Peyer's patch (tissue), 4 donors: ENCODE measurements at places on chromosomes 13 and 19. TPM values are rescaled to one million over a fixed set of nuclear protein-coding genes. Genes with fewer than 3 reads are reported as not detected.
A peak's percentile ranks its signal among the peaks of the same experiment; 100 is the strongest.

DNA sequence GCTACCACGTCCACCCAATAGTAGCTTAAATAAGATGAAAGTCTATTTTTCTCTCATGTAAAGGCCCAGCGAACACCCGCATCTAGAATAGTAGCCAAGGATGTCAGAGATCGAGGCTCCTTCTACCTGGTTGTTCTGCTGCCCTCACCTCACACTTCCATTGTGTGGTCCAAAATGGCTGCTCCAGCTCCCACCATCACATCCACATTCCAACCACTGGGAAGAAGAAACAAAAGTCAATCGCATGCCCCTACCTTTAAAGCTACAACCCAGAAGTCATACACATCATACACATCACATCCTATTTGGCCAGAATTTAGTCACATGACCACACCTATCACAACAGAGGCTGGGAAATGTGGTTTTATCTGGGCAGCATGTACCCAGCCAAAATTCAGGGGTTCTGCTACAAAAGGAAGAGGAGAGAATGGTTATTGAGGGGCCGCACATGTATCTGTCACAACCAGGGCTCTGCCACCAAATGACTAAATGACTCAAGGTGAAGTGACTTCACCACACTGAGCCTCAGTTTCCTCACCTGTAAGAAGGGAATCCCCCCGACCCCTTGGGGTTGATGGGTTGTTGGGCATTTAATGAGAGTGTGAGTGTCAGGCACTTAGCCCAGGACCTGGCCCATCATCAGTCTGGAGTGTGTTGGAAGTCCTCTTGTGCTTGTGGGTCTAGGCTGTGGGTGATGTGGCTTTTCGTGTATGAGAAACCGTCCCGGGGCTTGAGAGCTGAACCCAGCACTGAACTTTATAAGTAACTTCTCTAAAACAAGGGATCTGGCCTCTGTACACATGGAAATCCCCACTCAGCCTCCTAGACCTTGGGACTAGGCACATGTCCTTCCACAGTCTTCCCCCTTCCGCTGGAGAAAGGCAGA, 10.2 kb upstream of the CBLC start:
- no peaks in the 10 kb centered on the region for H3K27me3 ChIP-seq
- H3K27ac ChIP-seq, result no peak overlapping the region
- H3K4me3 ChIP-seq, result no peak overlapping the region
- peaks cover 16% of the 10 kb centered on the region for H3K4me1 ChIP-seq
- no peaks in the 10 kb centered on the region for H3K36me3 ChIP-seq
- no peak for DNase-seq

DNA sequence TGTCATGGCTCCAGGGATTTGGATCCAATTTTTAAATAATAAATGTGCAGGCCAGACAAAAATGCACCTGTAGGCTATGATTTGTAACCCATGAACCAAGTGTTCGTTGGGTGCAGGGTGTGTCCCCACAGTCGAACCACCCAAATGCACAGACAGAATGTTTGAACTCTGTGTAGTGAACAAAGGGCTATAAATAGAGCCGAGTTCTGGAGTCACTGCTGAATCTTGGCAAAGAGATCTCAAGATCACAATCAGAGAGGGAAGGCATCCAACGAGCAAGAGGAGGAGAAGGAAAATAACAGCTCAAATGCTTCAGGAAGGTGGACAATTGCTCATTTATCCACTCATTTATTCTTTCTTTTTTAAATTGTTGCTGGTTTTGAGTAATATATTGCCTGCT, 547.9 kb downstream of the FGF9 start:
- no peaks in the 10 kb centered on the region for H3K4me1 ChIP-seq
- DNase-seq, result no peak
- no peak overlapping the region for H3K4me3 ChIP-seq
- no peak overlapping the region for H3K27ac ChIP-seq

GRCh38 chr19:51796195-51796679, 1.3 kb downstream of the FPR3 start:
- no peaks in the 10 kb centered on the region for H3K27me3 ChIP-seq
- H3K27ac ChIP-seq, result peak overlapping the region; percentile 25
- no peaks in the 10 kb centered on the region for H3K4me1 ChIP-seq
- DNase-seq, result no peak

- no peak overlapping the region for H3K27ac ChIP-seq
- no peaks in the 10 kb centered on the region for H3K27me3 ChIP-seq
- no peaks in the 10 kb centered on the region for H3K36me3 ChIP-seq
- no peak for DNase-seq
- no peak overlapping the region for H3K4me3 ChIP-seq
Observed at GRCh38 chr13:34869696-34870095, 72.4 kb upstream of the NBEA start.

DNA sequence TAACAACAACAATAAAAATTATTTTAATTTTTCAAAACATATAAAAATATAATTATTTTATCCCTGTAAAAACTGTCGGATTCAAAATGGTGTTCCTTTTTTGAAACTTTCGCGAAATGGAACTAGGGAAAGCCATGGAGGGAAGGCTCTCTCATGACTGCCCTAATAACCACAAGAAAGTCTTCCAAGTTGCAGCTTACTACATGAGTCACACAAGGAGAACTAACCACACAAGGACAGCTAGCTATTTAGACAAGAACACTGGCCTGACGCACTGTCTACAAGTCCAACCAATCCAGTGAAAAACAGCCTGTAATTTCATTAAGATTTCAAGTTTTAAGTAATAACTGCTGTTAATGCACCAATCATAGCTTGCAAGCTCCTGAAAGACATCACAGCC, 319.2 kb upstream of the PCDH9 start:
- no peak for DNase-seq
- no peaks in the 10 kb centered on the region for H3K36me3 ChIP-seq
- no peak overlapping the region for H3K27ac ChIP-seq
- no peaks in the 10 kb centered on the region for H3K27me3 ChIP-seq
- no peaks in the 10 kb centered on the region for H3K4me1 ChIP-seq
- H3K4me3 ChIP-seq, result no peak overlapping the region

GRCh38 chr13:98824376-98825160, 72.1 kb upstream of the SLC15A1 start:
- no peak overlapping the region for H3K27ac ChIP-seq
- H3K4me3 ChIP-seq, result no peak overlapping the region
- no peaks in the 10 kb centered on the region for H3K27me3 ChIP-seq

GRCh38 chr19:24033963-24034342, 53.0 kb upstream of the ZNF254 start:
- H3K36me3 ChIP-seq, result no peaks in the 10 kb centered on the region
- peak; percentile 37 for DNase-seq
- peaks cover 32% of the 10 kb centered on the region for H3K4me1 ChIP-seq
- H3K4me3 ChIP-seq, result peak overlapping the region; percentile 94
- H3K27me3 ChIP-seq, result no peaks in the 10 kb centered on the region

GRCh38 chr19:45632468-45633196, 6.6 kb downstream of the EML2 start:
- no peak overlapping the region for H3K27ac ChIP-seq
- no peaks in the 10 kb centered on the region for H3K27me3 ChIP-seq
- peak; percentile 67 for DNase-seq
- H3K4me1 ChIP-seq, result peaks cover 4% of the 10 kb centered on the region

DNA sequence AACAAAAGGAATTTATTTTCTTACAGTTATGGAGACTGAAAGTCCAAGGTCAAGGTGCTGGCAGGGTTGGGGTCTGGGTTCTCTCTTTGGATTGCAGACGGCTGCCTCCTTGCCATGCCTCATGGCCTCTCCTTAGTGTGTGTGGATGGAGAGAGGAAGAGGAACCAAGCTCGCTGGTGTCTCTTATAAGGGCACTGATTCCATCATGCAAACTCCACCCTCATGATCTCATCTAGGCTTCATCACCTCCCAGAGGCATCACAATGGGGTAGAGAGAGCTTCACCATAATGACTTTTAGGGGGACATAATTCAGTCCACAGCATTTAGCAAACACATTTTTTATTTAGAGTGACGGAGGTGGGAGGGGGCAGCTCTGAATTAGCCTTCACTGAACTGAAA, 104.9 kb upstream of the ABCC4 start:
- no peak overlapping the region for H3K4me3 ChIP-seq
- no peaks in the 10 kb centered on the region for H3K4me1 ChIP-seq
- H3K27me3 ChIP-seq, result no peaks in the 10 kb centered on the region
- H3K36me3 ChIP-seq, result no peaks in the 10 kb centered on the region

- peak overlapping the region; percentile 97 for H3K27ac ChIP-seq
- no peak for DNase-seq
- H3K4me1 ChIP-seq, result no peaks in the 10 kb centered on the region
- H3K4me3 ChIP-seq, result peak overlapping the region; percentile 87
- no peaks in the 10 kb centered on the region for H3K36me3 ChIP-seq
Observed at GRCh38 chr19:12295191-12295590, 508 bp upstream of the ZNF44 start.

DNA sequence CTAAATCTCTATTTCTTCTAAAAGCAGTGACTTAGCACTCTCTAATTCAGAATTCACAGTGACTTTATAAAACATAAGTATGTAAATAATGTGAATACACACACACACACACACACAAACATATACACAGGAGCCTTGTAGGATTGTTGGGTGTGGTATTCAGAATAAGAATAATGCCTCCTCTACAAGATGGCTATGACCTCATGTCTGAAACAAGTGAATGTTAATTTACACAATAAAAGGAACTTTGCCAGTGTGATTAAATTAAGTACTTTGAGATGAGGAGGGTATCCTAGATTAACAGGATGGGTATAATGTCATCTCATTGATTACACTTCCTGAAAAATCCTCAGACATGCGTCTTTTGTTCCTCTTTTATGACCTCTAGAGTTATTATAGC, 234.6 kb downstream of the SLITRK6 start:
- no peaks in the 10 kb centered on the region for H3K36me3 ChIP-seq
- no peak overlapping the region for H3K4me3 ChIP-seq
- no peaks in the 10 kb centered on the region for H3K27me3 ChIP-seq
- DNase-seq, result no peak

DNA sequence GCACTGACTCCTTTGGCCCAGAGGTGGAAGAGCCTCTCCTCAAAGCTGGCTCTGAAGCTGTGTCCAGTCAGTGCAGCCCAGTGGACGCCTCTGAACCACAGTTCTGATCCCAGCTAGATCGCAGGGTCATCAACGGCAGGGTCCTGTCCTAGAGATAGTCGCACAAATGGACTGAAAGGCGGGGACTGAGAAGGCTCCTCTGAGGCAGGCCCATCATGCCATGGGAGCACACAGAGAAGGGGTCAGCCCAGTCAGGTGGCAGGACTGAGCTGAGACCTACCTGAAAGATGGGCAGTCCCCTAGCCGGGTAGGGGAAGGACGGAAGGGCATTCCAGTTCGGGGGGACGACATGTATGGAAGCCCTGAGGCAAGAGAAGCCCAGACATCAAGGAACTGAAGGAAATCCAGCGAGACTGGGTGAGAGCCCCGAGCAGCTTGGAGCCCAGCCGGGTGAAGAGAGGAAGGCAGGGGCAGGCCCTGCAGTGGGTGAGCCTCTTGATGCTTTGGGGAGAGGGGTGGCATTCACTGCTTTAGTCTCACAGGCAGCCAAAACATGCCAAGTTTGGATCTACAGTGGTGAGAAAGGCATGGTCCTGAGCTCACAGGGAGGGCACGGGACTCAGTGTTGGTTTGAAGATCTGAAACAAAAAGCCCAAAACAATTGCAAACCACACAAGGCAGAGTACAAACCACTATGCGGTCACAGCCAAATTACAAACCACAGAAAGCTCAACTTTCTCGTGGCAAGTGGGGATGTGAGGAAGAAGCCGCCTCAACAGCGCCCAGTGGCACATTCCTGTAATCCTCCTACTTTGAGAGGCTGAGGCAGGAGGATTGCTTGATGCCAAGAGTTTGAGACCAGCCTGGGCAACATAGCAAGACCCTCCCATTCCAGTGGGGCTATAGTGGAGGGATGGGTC, 10.0 kb downstream of the CALM3 start:
- no peaks in the 10 kb centered on the region for H3K36me3 ChIP-seq
- H3K4me1 ChIP-seq, result peaks cover 16% of the 10 kb centered on the region

DNA sequence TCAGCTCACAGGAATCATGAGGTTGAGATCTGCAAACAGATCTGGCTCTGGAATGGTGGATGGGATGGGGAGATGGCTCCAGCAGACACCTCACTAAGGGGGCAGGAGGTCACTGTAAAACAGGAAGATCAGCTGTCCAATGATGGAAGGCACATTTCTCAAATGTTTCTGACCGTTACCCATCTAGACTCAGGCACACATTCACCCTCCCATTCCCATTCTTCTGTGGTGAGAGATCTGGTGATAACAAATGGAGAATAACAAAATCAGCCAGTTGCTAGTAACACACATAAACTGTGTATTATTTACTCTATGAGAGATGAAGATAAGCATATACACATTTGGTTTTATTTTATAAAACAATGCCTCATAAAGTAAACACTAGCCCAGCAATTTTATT, 235.9 kb downstream of the TSHZ3 start:
- H3K36me3 ChIP-seq, result no peaks in the 10 kb centered on the region
- no peak for DNase-seq
- no peaks in the 10 kb centered on the region for H3K27me3 ChIP-seq
- H3K4me1 ChIP-seq, result no peaks in the 10 kb centered on the region
- no peak overlapping the region for H3K27ac ChIP-seq

DNA sequence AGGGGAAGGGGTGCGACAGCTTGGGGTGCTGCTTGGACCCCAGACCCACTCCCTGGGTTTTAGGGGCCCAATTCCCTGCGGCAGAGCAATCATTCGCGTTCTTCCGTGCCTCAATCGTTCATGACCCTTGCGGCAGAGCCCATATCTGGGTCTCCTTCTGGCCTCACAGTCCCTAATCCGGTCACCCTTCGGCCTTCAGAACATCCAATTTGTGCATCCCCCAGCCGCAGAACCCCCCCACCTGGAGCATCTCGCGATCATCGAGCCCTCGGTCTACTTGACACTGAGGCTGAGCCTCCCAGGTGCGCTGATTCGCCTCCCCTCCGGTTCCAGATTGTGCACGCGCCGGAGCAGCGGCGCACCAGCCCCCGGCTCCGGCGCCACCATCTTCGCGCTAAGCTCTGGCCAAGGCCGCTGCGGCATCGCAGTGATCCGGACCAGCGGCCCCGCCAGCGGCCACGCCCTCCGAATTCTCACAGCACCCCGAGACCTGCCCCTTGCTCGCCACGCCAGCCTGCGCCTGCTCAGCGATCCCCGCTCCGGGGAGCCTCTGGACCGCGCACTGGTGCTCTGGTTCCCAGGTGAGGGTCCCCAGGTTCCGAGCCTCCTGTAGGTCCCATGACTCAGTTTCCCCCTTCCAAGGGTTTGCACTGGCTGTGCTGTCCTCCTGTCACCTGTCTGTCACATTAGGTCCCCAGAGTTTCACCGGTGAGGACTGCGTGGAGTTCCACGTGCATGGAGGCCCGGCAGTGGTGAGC, 501 bp downstream of the GTPBP3 start:
- no peaks in the 10 kb centered on the region for H3K27me3 ChIP-seq
- H3K36me3 ChIP-seq, result no peaks in the 10 kb centered on the region
- H3K4me3 ChIP-seq, result peak overlapping the region; percentile 55
- DNase-seq, result no peak

GRCh38 chr13:40456397-40456953, 210.0 kb downstream of the FOXO1 start:
- no peaks in the 10 kb centered on the region for H3K36me3 ChIP-seq
- no peak overlapping the region for H3K27ac ChIP-seq
- no peaks in the 10 kb centered on the region for H3K4me1 ChIP-seq
- no peak overlapping the region for H3K4me3 ChIP-seq
- H3K27me3 ChIP-seq, result no peaks in the 10 kb centered on the region
- no peak for DNase-seq

SCGB2B2 gene
- total RNA-seq, result not detected

CD177 gene
- not detected for total RNA-seq

ZNF649 gene
- 9.7 TPM for total RNA-seq

CCDC70 gene
- total RNA-seq, result not detected

ACP7 gene
- not detected for total RNA-seq

CDX2 gene
- total RNA-seq, result 182 TPM

BRME1 gene
- total RNA-seq, result 39.9 TPM

CPB2 gene
- not detected for total RNA-seq

PSG6 gene
- not detected for total RNA-seq

SIGLEC14 gene
- not detected for total RNA-seq

LGALS13 gene
- not detected for total RNA-seq

LGALS4 gene
- 1,215 TPM for total RNA-seq
